Fibroblast of the conjunctiva (primary cell): ENCODE measurements at places on chromosomes 11 and 22.
A peak's percentile ranks its signal among the peaks of the same experiment; 100 is the strongest.

- no peak for DNase-seq
Measured at GRCh38 chr11:77865805-77866204, 44.9 kb downstream of the AAMDC start.

DNA sequence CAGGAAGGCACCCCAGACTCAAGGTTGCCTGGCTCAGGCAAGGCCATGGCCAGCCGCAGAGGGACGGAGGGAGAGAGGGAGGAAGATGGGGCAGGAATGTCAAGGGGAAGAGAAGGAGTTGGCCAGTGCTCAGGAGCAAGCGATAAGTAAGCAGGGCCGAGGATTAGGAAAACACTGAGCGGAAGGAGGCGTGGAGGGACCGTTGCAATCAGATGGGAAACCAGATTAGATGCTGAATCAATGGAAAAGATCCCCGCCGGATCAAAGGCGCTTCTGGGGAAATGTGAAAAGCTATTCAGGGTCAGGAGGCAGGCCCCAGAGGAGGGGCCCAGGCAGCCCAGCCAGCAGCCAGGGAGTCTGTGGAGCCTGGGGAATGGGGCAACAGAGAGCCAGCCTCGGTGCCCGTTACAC, 26.6 kb upstream of the MYEOV start:
- DNase-seq = no peak

DNA sequence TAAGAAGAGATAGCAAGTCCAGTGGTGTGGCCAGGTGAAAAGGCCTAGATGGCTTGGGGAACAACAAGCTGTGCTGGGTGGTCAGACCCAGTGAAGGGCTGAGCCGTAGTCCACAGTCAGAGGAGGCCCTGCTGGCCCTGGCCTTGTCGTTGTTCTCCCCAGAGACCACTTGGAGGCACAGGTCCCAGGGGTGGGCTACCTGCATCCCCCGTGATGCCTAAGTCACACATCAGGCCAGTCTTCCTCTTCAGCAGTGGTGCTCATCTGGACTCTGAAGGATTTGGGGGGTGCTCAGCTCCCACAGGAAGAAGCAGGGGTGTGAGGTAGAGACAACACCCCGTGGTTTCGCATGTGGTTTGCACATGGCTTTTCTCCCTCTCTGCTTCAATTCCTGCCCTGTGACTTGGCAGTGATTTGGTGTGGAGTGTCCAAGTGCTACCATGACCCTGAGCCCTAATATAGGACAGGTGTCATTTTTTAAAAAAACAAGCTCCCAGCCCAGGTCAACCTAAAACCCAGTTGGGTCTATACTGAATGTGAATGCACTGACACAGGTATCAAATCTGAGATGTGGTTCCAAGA, 51.0 kb downstream of the ALX4 start:
- DNase-seq = no peak

- no peak for DNase-seq
Measured at GRCh38 chr11:84476581-84476980, 1150.6 kb downstream of the DLG2 start.

DNA sequence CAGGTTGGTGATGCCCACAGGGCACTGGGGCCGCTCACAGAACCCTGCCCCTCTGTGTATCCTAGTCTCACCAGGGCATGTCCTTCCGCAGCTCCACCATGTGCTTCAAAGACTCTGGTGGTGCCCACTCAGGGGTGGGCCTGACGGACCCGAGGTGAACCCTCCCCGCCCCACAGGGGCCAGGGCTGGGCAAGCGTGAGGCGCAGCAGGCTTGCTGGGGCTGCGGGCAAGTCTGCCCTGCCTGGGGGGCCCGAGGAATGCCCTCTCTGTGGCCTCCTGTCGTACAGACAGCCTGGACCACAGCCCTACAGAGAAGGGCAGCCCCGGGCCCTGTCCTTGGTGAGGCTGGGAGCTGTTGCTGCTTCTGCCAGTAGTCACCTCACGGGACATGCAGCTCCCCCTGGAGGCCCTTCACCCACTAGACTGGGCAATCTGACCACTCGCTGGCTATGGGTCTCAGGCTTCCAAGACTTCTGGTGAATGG, 40.2 kb downstream of the TBX1 start:
- DNase-seq = no peak

GRCh38 chr11:114252767-114253166, 43.4 kb upstream of the NNMT start:
- no peak for DNase-seq

GRCh38 chr11:10478066-10478465, 23.0 kb downstream of the AMPD3 start:
- no peak for DNase-seq

- DNase-seq = no peak
Measured at GRCh38 chr11:11349106-11349825, 3.8 kb downstream of the CSNK2A3 start.

GRCh38 chr11:128251140-128251539, 336.2 kb downstream of the ETS1 start:
- DNase-seq = no peak

DNA sequence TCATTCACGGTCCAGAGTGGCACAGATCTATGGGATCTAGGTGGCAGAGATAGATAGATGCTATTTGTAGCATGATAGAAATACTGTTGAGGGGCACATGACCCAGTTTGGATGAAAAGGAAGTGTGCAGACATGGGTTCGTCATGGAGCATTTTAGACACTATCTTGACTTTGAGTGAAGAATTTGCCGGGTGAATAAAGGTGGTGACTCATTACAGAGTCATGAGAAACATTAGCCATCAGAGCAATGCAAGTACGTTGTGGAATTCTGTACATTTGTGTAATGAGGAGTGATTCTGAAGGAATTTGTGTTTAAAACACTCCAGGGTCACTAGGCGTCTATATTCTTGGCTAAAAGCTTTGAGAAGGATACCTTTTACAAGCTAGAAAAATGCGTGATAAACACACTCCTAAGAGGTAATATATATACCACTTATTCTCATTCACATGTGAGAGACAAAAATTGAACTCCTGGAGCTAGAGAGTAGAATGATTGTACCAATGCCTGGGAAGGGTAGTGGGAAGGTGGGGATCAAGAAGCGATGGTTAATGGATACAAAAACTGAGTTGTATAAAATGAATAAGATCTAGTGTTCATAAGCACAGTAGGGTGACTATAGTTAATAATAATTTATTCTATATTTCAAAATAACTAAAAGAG, 593.7 kb upstream of the LUZP2 start:
- DNase-seq = peak; percentile 70

GRCh38 chr22:19176175-19176643, 2.3 kb downstream of the SLC25A1 start:
- no peak for DNase-seq

DNA sequence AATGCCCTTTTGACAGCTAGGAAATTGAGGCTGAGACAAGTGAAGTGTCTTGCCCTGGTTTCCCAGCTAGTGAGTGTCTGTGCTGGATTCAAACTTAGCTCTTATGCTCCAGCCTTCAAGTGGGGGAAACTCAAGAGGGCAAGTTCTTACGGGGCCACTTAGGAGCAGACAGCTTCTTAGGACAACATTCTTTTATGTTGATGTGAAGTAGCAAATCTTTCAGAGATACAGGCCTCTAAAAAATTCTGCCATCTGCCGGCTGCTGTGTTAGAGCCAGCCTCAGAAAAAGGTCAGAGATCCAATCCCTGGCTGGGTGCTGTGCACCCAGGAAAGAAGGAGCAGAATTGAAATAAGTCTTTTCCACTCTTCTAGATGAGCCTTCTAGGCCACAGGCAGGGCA, 26.6 kb downstream of the TIMP3 start:
- no peak for DNase-seq

- DNase-seq = no peak
Measured at GRCh38 chr22:26267856-26268255, 98.6 kb downstream of the SEZ6L start.

DNA sequence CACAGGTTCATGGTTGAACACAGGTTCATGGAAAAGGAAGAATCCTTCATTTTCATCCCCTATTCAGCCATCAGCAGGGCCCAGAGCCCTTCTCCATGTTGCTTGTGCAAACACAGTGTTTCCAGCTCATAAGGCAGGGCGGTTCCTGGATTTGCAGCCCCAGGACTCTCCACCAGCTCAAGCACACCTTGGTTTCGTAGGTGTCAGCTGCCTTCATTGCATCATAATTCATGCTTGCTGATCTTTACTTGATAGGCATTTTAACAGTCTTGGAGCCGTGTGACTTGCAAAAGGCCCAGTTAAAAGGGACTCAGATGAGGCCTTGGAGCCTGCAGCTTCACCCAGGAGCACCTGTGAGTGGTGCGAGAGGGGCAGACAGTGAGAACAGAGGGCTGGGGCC, 318.1 kb upstream of the B3GAT1 start:
- DNase-seq = no peak

DNA sequence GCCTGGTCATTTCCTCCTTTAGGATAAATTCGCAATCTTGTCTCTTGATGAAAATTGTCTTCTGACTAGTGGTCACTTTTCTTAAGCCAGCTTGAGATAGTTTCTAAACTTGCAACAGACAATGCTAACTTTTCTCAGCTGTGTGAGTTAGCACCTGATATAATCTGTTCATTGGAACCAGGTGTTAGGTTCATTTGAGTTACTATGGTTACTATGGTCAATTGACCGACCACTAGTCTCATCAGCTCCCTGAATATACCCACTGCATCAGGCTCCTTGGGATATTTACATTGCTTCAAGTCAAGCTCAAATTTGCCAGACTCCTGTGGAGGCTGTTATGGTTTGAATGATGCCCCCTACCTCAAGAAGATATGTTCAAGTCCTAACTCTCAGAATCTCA, 54.5 kb downstream of the SC5D start:
- DNase-seq = no peak

DNA sequence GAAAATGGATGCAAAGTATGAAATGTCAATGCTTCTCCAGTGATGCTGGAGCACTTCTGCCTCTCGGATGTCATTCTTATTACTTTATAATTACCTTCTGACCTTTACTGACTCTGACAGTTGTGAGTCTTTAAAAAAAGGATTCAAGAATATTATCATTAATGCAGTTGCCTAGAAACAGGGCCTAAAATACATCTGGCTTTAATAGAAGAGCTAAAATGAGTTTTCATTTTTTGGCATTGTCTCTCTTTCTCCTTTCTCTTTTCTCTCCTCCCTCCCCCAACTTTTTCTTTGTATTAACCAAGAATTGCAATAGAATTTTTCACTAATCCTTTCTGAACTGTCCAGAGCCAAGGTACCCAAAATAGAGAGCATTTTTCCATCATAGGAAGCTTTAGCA, 45.9 kb downstream of the FDX1 start:
- DNase-seq = peak; percentile 17

GRCh38 chr22:25735650-25736049, 6.3 kb upstream of the MYO18B start:
- DNase-seq = no peak

- no peak for DNase-seq
Measured at GRCh38 chr22:48045369-48045768, 1282.9 kb downstream of the TBC1D22A start.

GRCh38 chr11:9827708-9828107, 163.8 kb downstream of the SWAP70 start:
- DNase-seq = no peak

DNA sequence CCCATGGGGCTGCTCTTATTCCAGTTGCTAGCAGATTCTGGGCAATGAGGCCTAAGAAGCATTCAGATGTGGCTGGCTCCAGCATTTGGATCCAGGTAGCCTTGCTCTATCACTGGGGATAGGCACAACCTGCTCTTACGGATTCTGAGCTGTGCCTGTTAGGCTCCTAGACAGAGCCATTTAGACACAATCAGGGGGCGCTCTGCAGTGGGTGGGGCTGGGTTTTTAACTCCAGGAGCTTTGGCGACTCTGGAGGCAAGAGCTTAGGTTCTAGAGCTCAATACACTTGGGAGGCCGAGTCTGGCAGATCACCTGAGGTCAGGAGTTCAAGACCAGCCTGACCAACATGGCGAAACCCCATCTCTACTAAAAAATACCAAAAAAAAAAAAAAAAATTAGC, 32.0 kb downstream of the KCNC1 start:
- no peak for DNase-seq

- DNase-seq = no peak
Measured at GRCh38 chr11:73645972-73646631, at the start of gene PLEKHB1. TSS of gene PLEKHB1 (plus strand) at chr11:73646581. CDS start at chr11:73646609, 28 bp downstream.

GRCh38 chr11:35016916-35017315, 100.5 kb downstream of the PDHX start:
- DNase-seq = no peak

DNA sequence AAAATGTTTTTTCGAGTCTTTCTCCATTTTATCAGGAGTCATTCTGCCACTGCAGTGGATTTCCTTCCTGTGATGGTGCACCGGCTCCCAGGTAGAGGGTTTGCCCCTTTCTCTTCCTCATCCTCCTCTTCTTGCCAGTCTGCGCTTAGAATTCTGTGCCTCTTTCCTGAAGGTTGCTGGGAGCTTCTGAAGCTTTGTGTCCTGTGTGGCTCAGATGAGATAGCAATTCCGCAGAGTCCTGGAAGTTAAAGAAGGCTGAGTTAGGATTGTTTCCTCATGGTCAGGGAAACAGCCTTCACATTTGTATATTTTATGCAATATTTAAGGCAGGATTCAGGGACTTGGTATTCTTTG, 264 bp downstream of the BCO2 start:
- DNase-seq = no peak

DNA sequence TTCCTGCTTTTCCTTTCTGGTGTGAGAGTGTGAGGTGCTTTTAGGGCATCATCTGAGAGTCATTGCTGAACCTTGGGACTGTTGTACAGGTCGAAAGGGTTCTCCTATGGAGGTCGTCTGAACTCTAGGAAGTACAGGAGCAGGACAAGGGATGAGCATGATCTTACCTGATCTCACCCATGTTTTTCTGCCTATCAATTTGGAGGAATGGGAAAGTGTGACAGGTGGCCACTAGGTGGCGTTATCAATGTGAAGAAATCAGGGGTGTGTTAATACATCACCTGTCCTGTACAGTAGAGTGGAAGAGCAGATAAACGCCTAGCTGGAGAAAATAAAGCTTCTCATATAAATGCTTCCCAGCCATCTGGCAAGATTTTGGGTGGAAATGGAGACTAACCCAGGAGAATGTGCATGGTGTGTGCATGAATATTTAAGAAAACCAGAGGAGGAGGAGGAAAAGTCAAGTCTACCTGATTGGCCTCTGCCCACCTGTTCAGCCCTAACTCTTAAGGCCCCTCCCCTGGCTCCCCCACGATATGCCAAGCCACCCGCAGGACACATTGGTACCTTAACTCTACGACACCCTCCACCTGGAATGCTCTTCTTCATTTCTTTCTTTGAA, 72.0 kb upstream of the NARS2 start:
- DNase-seq = peak; percentile 14

DNA sequence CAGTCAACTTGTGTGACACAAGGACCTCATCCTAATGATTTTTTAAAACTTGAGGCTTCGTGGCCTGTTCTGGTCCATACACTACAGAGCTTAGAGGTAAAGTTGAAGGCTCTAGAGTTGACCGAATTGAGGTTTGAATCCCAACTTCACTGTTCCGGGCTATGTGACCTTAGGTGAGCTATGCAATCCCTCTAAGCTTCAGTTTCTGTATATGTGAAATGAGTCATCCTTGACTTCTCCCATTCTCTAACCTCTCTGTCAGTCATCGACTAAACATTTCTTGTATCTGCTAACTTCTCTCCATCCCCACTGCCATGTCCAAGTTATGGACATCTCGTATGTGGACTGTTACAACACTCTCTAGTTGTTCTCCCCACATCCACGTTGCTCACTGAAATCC, 178.2 kb upstream of the TMEM45B start:
- DNase-seq = no peak

- DNase-seq = no peak
Measured at GRCh38 chr11:3989276-3989920, 105.2 kb upstream of the RRM1 start.

- no peak for DNase-seq
Measured at GRCh38 chr11:60059052-60059451, 2.6 kb downstream of the MS4A3 start.

GRCh38 chr22:41338614-41339212, 37.4 kb downstream of the ZC3H7B start:
- DNase-seq = no peak

- DNase-seq = no peak
Measured at GRCh38 chr22:33405194-33405593, 347.0 kb upstream of the SYN3 start.
